ENCODE measurements at places on chromosomes 5 and 9. TPM values are rescaled to one million over a fixed set of nuclear protein-coding genes. Genes with fewer than 3 reads are reported as not detected.

Gene ASPN
- total RNA-seq = 8.5 TPM

Gene GHR
- total RNA-seq = 13.4 TPM

Gene OMD
- 2.4 TPM for total RNA-seq

Gene ZNG1C
- total RNA-seq = 54.3 TPM

Gene SLC36A2
- total RNA-seq = not detected

Gene FCN1
- total RNA-seq = 2.1 TPM

DNA sequence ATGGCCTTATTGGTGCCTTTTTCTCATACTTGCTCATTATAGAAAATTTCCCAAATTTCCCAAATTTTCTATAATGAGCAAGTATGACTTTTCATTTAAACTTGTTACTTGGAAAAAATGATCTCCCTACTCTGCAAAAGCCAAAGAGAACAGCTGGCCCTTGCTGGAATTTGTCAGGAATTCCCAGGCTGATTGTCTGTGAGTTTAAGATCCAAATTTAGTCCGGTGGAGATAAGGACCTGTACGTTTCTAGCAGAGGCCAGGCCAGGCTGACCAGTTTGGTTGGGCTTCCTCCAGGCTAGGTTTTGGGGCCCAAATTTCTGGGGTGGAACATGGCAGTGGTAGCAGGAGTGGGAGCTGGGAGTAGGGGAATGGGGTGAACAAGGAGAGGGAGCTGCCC is 51.9 kb downstream of the NEURL1B start:
- DNase-seq = no peak
- peak overlapping the region; percentile 41 for H3K27ac ChIP-seq
- peaks cover 5% of the 10 kb centered on the region for H3K4me1 ChIP-seq

DNA sequence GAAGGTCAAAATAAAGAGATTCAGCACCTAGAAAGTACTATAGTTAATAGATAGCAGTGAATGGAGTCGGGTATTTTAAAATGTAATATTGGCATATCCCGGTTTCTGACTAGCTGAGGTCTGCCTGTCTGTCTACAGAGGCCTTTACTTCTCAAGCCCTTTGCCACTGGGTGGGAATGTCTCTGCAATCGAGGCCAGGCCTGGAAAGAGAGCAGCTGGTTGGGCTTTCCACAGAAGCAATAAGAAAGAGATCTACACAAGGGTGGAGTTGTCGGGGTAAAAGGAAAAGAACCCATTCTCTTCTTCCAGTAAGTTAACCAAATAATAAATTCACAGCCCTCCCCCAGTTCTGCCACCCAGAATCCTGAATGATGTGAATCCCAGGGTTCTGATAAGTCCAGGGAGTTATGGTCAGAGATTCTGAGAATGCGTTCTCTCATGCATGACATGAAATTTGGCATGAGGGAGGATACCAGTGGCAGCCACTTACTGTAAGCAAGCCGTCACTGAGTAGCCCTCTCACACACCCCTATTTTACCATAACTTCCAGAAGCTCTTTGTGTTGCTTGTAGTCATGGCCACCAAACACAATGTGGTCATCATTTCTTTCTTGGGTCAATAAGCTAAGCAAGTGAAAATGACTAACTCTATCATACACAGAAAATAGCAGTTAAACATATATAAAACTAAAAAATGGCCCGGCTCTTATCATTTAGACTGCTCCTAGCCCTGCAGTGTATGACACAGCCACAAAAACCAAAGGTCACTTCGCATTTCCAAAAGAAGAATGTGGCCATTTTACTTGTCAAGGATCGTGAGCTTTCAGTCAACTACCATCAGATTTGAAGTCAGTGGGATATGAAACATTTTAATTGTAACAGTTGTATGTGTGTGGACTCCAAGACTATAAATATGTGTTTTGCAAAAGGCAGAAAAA is 185.0 kb downstream of the GLIS3 start:
- H3K4me1 ChIP-seq = peaks cover 15% of the 10 kb centered on the region
- H3K4me3 ChIP-seq = no peak overlapping the region
- no peaks in the 10 kb centered on the region for H3K27me3 ChIP-seq
- DNase-seq = no peak
- H3K27ac ChIP-seq = no peak overlapping the region

Gene C5orf47
- not detected for total RNA-seq

GRCh38 chr5:139641116-139642080 is 6.8 kb upstream of the CXXC5 start:
- DNase-seq = no peak
- no peaks in the 10 kb centered on the region for H3K36me3 ChIP-seq
- no peak overlapping the region for H3K4me3 ChIP-seq
- H3K4me1 ChIP-seq = peaks cover 23% of the 10 kb centered on the region
- no peaks in the 10 kb centered on the region for H3K27me3 ChIP-seq

GRCh38 chr5:144958002-144958401 is 787.3 kb downstream of the KCTD16 start:
- no peaks in the 10 kb centered on the region for H3K4me1 ChIP-seq
- H3K4me3 ChIP-seq = no peak overlapping the region
- no peak for DNase-seq
- H3K27ac ChIP-seq = no peak overlapping the region
- no peaks in the 10 kb centered on the region for H3K36me3 ChIP-seq

- no peaks in the 10 kb centered on the region for H3K27me3 ChIP-seq
- H3K4me3 ChIP-seq = no peak overlapping the region
- H3K36me3 ChIP-seq = no peaks in the 10 kb centered on the region
- no peak for DNase-seq
- H3K4me1 ChIP-seq = no peaks in the 10 kb centered on the region
These were observed 71.4 kb downstream of the MYO10 start for GRCh38 chr5:16864631-16865131.

Gene CARTPT
- total RNA-seq = 46.8 TPM

Gene SLC1A3
- 45.9 TPM for total RNA-seq

Gene OR1Q1
- not detected for total RNA-seq

Data from adrenal gland (tissue), 19 donors.